ENCODE measurements at places on chromosomes 3 and 15.

DNA sequence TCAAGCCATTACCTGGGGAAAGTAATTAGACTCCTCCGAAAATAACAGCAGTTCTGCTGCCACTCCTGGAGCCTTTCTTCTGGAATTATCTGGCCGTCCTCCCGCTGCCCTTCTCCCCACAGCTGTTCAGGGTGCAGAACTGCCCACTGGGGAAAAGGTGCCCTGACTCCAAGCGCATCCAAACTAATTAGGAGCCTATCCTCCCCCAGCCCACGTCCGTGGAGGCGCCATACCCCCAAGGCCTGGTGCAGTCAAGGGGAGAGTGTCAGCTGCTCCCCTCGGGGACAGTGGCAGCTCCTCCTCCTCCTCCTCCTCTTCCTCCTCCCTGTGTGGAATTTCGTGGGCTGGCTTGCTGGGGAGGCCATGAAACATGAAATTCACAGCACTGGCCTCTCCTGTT is 177.2 kb downstream of the XXYLT1 start:
- no peak for DNase-seq

DNA sequence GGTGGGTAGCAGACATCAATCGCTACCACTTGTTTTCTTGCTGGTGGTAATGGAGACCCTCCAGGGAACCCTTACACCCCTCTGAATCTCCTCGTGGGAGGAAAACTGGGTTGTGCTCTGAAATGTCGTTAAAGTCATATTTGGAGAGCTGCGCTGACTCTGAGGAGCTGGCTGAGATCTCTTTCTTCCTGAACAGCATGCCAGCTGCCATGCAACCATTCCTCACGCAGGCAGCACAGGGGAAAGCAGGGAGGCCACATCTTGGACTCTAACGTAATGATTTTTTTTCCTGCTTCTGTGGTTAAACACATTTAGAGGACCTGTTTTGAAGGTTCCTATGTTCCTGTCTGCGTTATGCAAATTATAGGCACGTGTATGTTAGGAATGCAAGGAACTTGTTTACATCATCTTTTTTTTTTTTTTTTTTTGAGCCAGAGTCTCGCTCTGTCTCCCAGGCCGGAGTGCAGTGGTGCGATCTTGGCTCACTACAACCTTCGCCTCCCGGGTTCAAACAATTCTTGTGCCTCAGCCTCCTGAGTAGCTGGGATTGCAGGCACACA is 156.7 kb downstream of the TJP1 start:
- no peak for DNase-seq

DNA sequence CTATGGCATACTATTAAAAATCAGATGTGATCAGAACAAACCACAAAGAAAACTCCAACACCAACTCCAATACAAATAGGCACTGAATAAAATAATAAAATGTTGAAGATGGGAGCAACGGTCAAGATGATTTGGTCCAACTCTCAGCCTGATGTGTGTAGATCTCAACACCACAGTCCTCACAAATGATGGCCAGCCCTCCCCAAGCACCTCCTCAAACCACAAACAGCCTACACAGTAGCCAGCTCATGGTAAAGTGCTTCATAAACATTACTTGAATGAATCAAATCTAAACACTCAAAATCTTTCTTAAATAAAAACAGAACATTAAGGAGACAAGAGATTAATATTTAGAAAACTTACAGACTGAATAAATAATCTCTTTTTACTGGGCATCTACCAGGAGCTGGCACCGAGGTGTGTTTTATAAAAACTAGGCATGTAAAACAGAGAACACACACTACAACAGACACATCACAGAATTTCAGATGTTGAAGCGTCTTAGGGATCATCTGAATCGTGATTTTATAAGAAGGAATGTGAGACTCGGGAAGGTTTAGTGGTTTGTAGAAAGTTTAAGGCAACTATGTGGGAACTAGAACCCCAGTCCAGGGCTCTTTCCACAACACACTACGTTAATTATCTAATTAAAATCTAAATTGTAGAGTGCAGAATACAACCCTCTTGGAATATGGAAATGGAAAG is 102.4 kb downstream of the MYLK start:
- DNase-seq = no peak

GRCh38 chr3:16809993-16810392 is 74.8 kb upstream of the PLCL2 start:
- DNase-seq = no peak

DNA sequence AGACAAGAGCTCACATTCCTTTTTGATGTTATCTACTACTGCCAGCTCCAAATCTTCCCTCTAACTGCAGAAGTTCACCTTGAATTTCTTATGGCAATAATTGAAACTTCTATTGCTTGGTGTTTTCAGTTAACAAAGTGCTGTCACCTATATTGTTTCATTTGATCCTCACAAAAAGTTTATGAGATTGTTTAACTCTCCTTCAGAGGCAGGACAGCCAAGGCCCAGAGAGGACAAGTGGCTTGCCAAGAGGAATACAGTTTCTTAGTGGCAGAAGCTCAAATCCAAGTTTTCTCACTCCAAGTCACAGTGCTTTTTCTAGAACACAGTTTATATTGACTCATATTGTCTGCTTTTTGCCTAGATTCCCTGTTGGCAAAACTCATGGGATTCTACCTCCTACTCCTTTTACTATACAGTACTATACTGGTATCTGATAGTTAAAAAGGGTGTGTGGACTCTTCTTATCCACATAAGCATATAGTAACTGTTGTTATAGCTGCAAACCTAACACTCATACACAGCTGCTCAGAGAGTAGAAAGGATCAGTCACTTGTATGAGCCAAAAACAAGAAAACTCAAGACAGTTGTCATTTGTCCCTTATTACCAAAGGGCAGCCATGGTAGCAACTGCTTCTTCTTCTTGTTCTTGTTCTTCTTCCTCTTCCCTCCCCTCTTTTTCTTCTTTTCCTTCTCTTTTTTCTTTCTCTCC is 15.9 kb downstream of the TM4SF4 start:
- DNase-seq = no peak

- DNase-seq = no peak
Observed at GRCh38 chr15:66411190-66411589, 24.5 kb downstream of the MAP2K1 start.

Data from amygdala (tissue), 56 donors.